ENCODE measurements at places on chromosomes 3 and 15. TPM values are rescaled to one million over a fixed set of nuclear protein-coding genes. Genes with fewer than 3 reads are reported as not detected.

Gene NTRK3
- polyA plus RNA-seq: 4.2 TPM

Gene VEPH1
- polyA plus RNA-seq: 1.0 TPM

Gene FOXB1
- polyA plus RNA-seq: not detected

Gene SPSB4
- polyA plus RNA-seq: 15.4 TPM

Gene MME
- not detected for polyA plus RNA-seq

Gene STARD5
- 3.9 TPM for polyA plus RNA-seq

Gene SMCO1
- polyA plus RNA-seq: 2.3 TPM
